Nephron progenitor cell (in vitro differentiated cells): ENCODE measurements at places on chromosomes 6 and 20.

- DNase-seq = no peak
- H3K4me1 ChIP-seq = no peaks in the 10 kb centered on the region
- no peaks in the 10 kb centered on the region for H3K36me3 ChIP-seq
- peaks cover 66% of the 10 kb centered on the region for H3K27me3 ChIP-seq
These were observed 5.1 kb upstream of the DEFB127 start for GRCh38 chr20:152131-152530.

DNA sequence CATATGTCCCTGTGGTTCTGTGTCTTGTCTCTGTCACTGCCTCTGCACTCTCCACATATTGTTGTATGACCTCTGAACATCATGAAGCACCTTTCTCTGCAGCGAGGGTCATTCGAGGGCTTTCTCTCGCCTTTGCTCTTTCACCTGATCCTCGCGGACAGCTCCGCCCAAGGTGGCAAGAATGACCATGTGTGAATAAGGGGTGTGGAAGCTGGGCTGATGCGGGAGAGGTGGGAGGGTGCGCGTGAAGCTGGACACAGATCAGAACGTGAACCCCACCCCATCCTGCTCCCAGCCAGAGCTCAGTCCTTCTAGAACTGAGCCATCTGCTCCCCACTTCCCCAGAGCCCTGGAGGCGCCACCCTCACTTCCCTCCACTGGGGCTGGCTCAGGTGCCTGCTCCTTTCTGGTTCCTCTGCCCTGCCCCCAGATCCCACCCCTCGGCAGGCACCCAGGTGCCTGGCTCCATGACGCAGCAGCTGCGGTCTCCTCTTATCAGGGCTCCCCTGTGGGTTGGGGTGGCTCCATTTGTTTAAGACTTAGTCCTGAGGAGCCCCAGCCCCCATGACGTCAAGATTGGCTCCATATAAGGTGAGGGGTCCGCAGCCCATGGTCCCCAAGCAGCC, at the start of gene MUCL3:
Gene MUCL3 (plus strand): TSS at position 613 of the 626 bp plus-strand sequence. CDS start 27 bp downstream, outside the sequence.
- peaks cover 34% of the 10 kb centered on the region for H3K27me3 ChIP-seq
- peaks cover 18% of the 10 kb centered on the region for H3K4me1 ChIP-seq
- no peak for DNase-seq
- H3K4me3 ChIP-seq = no peak within 1 kb of the TSS
- no peak within 1 kb of the TSS for H3K27ac ChIP-seq

GRCh38 chr6:43497689-43498088, 12.5 kb downstream of the LRRC73 start:
- no peaks in the 10 kb centered on the region for H3K27me3 ChIP-seq
- H3K36me3 ChIP-seq = peaks cover 19% of the 10 kb centered on the region
- peaks cover 31% of the 10 kb centered on the region for H3K4me1 ChIP-seq
- H3K4me3 ChIP-seq = no peak overlapping the region
- peak overlapping the region; percentile 91 for H3K27ac ChIP-seq
- DNase-seq = no peak

DNA sequence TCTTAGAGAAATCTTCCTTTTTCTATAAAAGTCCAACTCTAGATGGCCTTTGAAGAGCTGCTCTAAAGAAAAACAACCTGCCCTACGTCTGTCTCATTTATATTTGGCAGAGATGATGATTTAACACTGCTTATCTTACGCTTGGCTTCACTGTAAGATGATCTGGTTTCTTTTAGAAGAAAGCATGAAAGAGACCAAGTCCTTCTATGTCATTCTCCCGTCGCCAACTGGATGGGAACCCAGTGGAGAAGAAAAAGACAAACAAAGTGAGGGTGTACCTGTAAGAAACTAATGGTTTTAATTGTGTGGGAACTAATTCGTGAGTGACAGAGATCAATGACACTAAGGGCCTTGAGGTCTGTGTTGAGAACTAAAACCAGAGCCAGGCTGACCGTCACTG, 92.8 kb downstream of the MBOAT1 start:
- DNase-seq = peak; percentile 12
- H3K27ac ChIP-seq = peak overlapping the region; percentile 90
- H3K36me3 ChIP-seq = peaks cover 24% of the 10 kb centered on the region
- peak overlapping the region; percentile 21 for H3K4me3 ChIP-seq
- H3K4me1 ChIP-seq = peaks cover 79% of the 10 kb centered on the region

DNA sequence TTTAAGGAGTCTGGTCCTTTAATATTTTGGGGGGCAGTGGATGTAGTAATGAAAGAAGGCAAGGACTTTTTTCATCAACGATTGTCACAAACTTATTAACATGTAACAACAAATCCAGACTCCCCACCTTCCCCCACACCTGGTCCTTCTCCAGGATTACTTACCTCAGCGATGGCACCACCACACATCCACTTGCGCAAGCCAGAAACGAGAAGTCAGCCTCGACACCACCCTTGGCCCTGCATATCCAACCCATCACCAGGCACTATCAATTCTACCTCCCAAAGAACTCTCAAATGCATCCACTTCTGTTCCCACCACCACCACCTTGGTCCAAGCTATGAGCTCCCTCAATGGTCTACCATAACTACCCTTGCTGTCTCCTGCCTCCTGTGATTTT, 6.6 kb downstream of the EZR start:
- no peak overlapping the region for H3K27ac ChIP-seq
- no peak for DNase-seq
- H3K4me1 ChIP-seq = peaks cover 78% of the 10 kb centered on the region
- H3K4me3 ChIP-seq = no peak overlapping the region

GRCh38 chr6:169082817-169083507, 170.7 kb downstream of the THBS2 start:
- H3K27me3 ChIP-seq = no peaks in the 10 kb centered on the region
- DNase-seq = no peak
- no peak overlapping the region for H3K4me3 ChIP-seq

DNA sequence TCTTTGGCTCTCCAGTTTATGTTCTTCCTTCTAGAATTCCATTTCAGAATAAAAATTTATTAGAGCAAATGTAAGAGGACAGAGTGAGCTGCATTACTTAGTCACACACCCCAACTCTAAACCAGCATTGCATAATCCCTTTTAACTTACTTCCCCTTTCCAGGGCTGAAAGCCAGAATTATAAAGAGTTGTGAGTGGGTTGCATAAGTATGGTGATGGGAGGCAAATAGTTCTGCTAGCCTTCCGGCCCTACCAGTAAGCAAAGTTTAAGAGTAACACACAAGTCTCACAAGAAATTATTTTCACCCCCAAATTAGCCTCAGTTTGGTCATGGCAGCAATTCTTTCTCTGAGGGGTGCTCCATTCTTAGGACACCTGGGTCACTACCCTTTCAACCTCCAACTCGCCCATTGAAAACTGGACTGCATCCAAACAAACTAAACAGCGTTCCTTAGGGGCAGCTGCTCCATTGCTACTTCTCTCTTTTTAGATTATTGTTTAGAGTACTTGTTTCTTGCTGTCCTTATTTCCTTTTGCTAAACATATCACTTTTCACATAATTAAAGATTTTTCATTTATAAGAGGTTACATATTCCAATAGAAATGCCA, 1.6 kb downstream of the KIAA0408 start:
- H3K4me3 ChIP-seq = no peak overlapping the region
- H3K4me1 ChIP-seq = peaks cover 18% of the 10 kb centered on the region
- no peak for DNase-seq

GRCh38 chr6:100999034-100999597, 118.0 kb upstream of the ASCC3 start:
- no peak overlapping the region for H3K27ac ChIP-seq
- H3K36me3 ChIP-seq = no peaks in the 10 kb centered on the region
- no peak overlapping the region for H3K4me3 ChIP-seq
- H3K27me3 ChIP-seq = peaks cover 6% of the 10 kb centered on the region
- DNase-seq = no peak
- peaks cover 11% of the 10 kb centered on the region for H3K4me1 ChIP-seq

DNA sequence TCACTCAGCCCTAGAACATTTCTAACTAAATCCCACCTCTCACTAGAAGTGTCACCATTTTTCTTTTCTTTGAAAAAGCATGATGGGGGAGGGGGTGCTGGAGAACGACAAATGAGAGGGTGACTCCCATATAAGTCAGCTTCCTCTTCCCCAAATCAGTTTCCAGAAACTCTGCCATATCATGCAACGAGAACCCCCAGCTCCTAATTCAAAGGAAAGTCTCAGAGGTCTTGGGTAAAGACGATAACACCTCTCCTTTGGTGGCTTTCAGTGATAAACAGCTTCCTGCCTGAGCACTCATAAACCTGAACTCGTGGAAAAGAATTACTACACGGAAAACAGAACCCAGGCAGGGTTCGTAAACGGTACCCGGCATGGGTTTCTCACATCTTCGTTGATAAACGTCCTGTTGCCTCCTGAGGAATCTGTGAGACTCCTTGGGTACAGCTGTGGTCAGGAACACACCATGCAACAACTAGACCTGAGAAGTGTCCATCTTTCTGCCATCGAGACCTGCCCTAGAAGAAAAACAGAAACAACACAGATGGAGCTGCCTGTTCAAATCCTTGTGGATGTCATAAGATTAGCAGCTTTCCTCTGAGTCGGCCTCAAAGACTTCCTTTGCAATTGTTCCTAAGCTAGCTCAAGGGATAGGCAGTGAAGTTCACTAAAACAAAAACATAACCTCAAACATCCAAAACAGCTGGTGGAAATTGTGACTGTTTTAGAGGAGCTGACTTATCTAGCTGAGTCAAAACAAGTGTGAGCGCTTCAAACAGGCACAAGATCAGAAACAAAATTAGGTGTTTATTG, 185.8 kb upstream of the PRDM1 start:
- H3K27me3 ChIP-seq = peaks cover 3% of the 10 kb centered on the region
- H3K36me3 ChIP-seq = peaks cover 12% of the 10 kb centered on the region
- peak overlapping the region; percentile 44 for H3K27ac ChIP-seq
- H3K4me3 ChIP-seq = no peak overlapping the region

- peaks cover 31% of the 10 kb centered on the region for H3K27me3 ChIP-seq
- no peaks in the 10 kb centered on the region for H3K36me3 ChIP-seq
- no peak overlapping the region for H3K4me3 ChIP-seq
- DNase-seq = no peak
- H3K27ac ChIP-seq = no peak overlapping the region
- H3K4me1 ChIP-seq = peaks cover 63% of the 10 kb centered on the region
These were observed 25.0 kb downstream of the TNXB start for GRCh38 chr6:32083812-32084768.

DNA sequence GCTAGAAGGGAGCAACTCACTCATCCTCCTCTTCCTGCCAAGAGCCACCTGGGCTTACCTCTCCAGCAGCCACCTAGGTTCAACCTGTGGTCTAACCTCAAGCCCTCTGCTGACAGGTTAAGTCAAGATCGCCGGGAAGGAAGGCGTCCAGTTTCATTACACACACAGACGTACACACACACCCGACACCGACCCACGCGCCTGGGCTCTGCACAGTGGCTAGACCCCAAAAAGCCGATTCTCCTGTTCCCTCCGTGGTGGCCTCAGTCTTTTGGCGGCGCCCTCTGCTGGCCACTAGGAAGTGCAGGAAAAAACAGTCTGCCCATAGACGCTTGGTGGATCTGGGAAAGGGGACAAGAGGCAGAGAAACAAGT, 52.8 kb downstream of the MRPL14 start:
- peaks cover 60% of the 10 kb centered on the region for H3K4me1 ChIP-seq
- peaks cover 22% of the 10 kb centered on the region for H3K27me3 ChIP-seq
- peaks cover 4% of the 10 kb centered on the region for H3K36me3 ChIP-seq

- peak overlapping the region; percentile 81 for H3K27ac ChIP-seq
- peaks cover 2% of the 10 kb centered on the region for H3K27me3 ChIP-seq
- no peak for DNase-seq
- H3K36me3 ChIP-seq = no peaks in the 10 kb centered on the region
- peaks cover 28% of the 10 kb centered on the region for H3K4me1 ChIP-seq
These were observed 16.5 kb upstream of the SH3BGRL2 start for GRCh38 chr6:79614326-79615305.

GRCh38 chr6:5260111-5260620, 584 bp downstream of the LYRM4 start:
- H3K36me3 ChIP-seq = peaks cover 33% of the 10 kb centered on the region
- H3K4me3 ChIP-seq = peak overlapping the region; percentile 98
- peak overlapping the region; percentile 98 for H3K27ac ChIP-seq
- peaks cover 25% of the 10 kb centered on the region for H3K4me1 ChIP-seq
- peak; percentile 44 for DNase-seq

- H3K36me3 ChIP-seq = no peaks in the 10 kb centered on the region
- peaks cover 23% of the 10 kb centered on the region for H3K4me1 ChIP-seq
- DNase-seq = no peak
- H3K27ac ChIP-seq = peak overlapping the region; percentile 2
These were observed 85.7 kb upstream of the NEDD9 start for GRCh38 chr6:11317885-11318771.

- H3K4me1 ChIP-seq = no peaks in the 10 kb centered on the region
- peaks cover under 1% of the 10 kb centered on the region for H3K27me3 ChIP-seq
- no peaks in the 10 kb centered on the region for H3K36me3 ChIP-seq
- H3K27ac ChIP-seq = no peak overlapping the region
These were observed 130.4 kb downstream of the PCSK2 start for GRCh38 chr20:17357238-17357637.

DNA sequence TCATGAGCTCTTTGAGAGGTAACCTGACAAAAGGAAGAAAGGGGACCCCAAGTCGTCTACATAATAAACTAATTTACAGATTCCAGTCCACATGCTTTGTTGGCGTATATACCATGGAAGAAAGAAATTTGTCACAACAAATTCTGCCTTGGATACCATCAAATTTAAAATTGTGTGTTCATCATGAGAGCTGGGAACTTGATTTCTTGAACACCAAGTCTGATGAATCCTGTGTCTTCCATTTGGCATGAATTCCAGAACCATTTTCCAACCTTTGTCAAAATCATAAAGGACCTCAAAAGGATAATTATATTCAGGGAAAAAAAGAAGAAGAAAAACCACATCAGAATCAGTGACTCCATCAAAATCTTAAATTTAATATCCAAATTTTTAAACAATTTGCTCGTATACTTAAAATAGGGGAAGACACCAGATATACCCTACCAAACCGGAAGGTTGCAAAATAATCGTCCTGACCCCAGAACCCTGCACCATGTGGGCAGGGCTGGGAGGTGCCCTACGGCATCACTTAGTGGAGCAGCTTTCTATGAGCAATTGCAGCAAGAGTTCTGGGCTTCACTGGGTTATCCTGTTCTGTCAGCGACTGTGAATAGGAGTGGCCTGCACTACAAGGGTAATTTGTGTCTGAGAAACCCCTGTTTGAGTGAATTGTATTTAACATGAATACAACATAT, 74.1 kb upstream of the INSM1 start:
- peaks cover 19% of the 10 kb centered on the region for H3K27me3 ChIP-seq
- no peak overlapping the region for H3K27ac ChIP-seq
- no peak for DNase-seq
- no peak overlapping the region for H3K4me3 ChIP-seq
- no peaks in the 10 kb centered on the region for H3K4me1 ChIP-seq
